ENCODE measurements at places on chromosomes 7 and 10.

- no peak for DNase-seq
Observed at GRCh38 chr7:129950191-129950932, 2.4 kb downstream of the UBE2H start.

DNA sequence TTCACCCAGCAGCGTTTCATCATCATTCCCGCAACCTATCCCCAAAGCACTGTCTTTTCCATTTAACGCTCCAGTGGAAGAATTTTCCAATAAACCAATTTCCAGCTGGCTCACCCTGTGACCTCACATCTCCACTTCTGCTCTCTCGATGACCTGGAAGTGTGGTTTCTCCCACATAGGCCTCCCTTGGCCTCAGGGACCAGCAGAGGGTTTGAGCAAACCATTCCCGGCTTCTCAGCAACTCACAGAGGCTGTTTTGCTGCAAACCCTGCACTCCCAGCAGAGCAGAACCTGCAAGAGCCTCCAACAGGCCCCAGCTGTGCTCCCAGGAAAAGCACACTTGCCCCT lies 523.0 kb upstream of the FOXK1 start:
- no peak for DNase-seq

GRCh38 chr10:101014230-101014884 lies 14.7 kb downstream of the LZTS2 start:
- peak; percentile 42 for DNase-seq

DNA sequence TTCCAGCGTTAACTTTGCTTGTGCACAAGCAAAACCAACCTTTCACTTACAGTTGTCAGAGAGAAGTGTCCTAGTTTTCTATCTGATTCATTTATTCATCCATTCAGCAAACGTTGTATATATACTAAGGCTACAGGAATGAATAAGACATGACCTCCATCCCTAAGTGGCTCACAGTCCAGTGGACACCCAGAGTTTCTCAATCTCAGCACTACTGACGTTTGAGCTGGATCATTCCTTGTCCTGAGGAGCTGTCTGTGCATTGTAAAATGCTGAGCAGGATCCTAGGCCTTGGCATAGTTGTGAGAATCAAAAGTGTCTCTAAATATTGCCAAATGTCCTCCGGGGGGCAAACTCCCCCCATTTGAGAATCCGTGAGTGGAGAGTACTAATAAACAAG lies 166.7 kb upstream of the PRKCQ start:
- no peak for DNase-seq
